Stimulated activated CD8-positive, alpha-beta memory T cell treated with anti-CD3 and anti-CD28 coated beads, Interleukin-2, amount 100 ng/mL, for 1 hour (primary cell): ENCODE measurements at places on chromosomes 1 and 21.

DNA sequence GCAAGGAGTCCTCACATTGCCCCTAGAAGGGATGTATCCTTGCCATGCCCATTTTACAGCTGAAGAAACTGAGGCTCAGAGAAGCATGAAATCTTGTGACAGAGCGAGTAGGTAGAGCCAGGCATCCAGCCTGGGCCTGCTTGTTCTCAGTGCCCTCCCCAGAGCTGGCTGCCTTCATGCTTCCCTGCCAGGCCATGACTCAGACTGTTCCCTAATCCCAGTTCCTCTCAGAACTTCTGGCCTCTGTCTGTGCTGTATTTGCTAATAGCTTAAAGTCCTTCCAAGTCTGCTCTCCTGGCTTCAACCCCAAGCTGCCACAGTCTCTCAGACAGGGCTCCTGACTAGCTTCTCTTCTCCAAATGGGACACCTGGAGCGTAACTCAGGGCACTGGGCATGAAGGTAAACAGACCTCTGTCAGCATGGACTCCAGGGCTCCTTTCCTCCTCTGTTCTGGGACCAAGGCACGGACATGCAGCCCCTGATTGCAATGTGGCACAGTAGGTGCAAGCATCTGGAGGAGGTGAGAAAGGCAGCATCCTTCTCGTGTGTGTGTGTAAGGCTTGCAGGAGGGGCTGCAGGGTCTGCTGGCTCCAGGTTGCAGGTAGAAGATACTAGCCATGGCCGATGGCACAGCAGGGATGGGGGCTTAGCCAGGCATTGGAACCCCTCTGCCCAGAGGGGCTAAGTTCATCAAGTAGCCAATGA is 122.7 kb downstream of the HMGB4 start:
- DNase-seq, result no peak

GRCh38 chr1:37096523-37096922 is 62.2 kb upstream of the GRIK3 start:
- no peak for DNase-seq

DNA sequence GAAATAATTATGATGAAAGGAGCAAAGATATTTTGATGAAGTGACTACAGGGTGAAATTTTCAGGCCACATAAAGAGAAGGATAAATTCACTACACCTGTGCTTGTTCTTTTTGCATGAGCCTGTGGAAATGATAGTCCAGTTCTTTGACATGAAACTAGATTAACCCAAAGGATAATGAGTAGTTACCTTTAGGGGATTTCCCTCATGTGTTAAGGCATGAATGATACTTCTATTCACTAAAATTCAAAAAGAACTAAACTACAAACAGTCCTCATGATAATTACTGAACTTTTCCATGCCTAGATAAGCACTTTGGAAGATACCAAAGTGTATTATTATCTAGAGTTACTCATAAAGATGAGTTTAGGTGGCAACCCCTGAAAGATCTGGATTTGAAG is 244.3 kb downstream of the PTPRC start:
- DNase-seq, result no peak

DNA sequence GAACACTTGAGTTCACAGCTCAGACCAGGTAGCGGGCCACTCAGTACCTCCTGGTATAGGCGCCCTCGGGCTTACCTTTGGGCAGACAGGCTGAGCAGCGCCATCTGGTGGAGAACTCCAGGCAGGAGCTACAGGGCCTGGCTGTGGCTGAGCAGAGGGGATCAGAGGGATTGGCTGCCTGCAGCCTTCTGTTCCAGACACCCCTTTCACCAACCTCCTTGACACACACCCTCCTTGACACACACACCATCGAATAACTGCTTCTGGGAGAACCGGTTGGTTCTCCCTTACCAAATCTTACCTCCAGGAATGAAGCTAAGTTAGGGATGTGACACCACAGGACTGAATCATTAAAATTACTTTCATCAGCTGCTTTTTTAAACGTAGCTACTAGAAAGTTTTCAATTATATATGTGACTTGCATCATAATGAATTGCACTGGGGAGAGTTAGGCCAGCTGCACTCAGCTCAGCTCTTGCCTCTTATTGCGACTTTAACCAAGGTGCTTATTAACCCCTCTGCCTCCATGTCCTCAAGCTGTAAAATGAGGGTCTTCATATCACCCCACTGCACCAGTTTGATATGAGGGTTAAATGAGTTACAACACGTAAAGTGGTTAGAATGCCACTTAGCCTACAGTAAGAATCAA is 6.6 kb downstream of the LIN28A start:
- peak; percentile 79 for DNase-seq

GRCh38 chr1:23799570-23800399 is 769 bp downstream of the GALE start:
- no peak for DNase-seq

GRCh38 chr1:195934817-195935553 is 673.3 kb downstream of the KCNT2 start:
- DNase-seq, result no peak

GRCh38 chr1:116972674-116973030 is 28.9 kb upstream of the CD101 start:
- DNase-seq, result no peak

GRCh38 chr1:178540204-178540603 is 27.3 kb downstream of the TEX35 start:
- DNase-seq, result no peak

- no peak for DNase-seq
These were observed 24.9 kb downstream of the USP25 start for GRCh38 chr21:15754640-15755039.

DNA sequence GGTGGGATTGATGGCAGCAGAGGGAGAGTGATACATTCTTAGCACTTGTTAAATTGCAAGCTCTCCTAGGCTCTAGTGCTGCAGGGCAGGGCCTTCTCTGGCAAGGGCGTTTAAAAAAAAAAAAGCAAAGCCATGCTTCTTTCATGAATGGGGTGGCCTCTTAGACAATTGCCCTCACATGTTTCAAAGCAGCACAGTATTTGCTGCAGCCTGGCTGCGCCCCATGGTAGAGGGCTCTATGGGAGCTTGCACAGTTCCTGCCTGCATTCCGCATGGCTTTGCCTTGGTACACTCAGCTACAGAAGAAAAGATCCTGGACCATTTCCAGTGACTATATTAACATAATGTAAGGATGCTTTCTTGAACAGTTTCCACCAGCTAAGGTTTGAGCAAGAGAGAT is 267.2 kb downstream of the ZNF648 start:
- DNase-seq, result no peak

DNA sequence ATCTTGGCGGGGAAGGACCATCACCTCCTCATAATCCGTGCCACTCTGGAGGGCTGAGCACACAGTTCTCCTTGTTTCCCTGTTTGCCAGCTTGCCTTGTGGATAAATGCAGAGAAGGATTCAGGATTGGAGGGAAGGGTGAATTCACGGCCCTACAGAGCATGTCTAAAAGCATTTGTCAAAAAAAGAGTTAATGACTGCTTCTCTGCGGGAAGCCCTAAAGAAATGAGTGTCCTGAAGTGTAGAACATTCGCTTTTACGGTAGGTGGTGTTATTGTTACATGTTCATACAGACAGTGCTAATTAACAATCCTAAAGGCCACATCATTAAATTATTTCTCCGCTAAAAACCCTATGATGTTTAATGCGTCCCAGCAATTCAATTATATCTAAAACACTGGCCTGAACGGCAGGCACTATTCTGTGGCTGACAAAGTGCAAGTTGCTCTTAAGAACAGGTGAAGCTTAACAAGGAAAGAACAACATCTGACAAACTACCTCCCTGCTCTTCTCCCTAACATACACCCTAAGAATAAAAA is 112.3 kb upstream of the NFIA start:
- no peak for DNase-seq

DNA sequence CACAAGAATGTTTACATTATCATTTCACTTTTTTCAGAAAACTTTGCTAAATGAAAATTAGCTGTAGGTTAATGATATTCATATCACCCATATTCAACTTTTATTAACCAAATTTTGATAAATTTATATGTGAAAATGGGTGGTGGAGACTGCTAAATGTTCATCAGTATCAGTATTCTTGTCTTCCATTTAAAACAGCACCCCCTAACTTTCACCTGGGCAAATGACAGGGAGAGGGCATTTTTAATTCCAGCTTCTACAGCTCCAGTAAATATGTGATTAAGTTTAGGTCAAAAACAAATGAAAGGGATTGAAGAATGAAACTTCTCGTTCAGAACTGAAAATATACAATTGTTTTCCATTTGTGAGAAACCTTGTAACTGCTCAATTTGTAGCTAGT is 722.2 kb downstream of the KCNT2 start:
- no peak for DNase-seq

DNA sequence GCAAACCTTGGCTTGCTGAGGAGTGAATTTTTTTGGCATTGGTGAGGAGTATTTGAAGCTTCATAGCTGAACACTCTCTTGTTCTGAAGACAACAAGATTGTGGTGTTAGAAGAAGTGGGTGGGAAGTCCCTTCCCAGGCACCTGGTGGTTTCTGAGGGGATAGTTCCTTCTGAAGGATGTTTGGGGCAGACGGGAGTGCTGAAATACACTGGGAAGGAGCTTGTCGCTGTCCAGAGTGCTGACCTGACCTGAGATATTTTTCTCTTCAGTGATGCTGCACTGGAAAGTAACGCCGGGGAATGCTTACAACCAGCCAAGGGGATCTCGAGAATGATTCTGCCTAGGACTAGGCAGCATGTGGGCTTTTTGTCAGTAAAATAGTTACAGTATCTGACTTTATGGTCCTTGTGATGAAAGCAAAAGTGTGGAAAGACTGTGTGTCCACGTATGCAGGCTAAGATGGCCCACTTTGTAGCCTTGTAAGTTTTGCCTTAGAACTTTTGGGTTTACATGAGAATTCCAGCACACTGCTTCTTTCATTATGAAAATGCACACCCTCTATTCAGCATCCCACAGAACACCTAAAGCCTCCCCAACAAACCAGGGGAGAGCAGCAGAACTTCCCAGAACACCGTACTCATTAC is 33.1 kb upstream of the NFASC start:
- DNase-seq, result no peak

DNA sequence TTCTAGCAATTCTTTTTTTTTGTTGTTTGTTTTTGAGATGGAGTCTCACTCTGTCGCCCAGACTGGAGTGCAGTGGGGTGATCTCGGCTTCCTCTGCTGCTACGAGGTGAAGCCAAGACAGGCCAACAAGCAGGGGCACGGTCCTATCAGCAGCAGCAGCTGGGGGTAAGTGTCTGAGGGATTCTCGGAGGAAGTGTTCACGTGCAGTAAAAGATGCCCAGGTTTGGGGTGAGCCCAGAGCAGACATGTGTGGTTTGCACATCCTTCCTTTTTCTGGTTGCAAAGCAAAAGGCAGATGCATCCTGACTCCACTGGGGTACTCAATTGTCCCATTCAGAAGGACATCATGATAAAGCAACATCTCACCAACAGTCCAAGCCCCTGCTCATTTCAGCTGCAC is 27.7 kb downstream of the PIGP start:
- no peak for DNase-seq

- DNase-seq, result no peak
These were observed at the start of gene GBP2 for GRCh38 chr1:89125913-89126580. GBP2 (minus strand) TSS chr1:89126114; CDS start chr1:89121966, 4,148 bp downstream.

GRCh38 chr1:169985757-169986156 is 88.7 kb downstream of the KIFAP3 start:
- no peak for DNase-seq

GRCh38 chr1:214448536-214448935 is 102.9 kb downstream of the PTPN14 start:
- no peak for DNase-seq

DNA sequence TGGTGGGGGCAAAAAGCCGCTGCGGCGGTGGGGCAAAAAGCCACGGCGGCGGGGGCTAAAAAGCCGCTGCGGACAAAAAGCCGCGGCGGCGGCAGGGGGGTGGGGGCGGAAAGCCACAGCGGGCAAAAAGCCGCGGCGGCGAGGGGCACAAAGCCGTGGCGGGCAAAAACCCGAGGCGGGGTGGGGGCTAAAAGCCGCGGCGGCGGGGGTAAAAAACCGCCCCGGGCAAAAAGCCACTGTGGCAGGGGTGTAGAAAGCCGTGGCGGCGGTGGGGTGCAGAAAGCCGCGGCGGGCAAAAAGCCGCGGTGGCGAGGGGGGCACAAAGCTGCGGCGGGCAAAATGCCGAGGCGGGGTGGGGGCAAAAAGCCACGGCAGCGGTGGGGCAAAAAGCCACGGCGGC is 3901.8 kb downstream of the SRGAP2C start:
- DNase-seq, result no peak
